Pulmonary artery endothelial cell (primary cell): ENCODE measurements at places on chromosomes 7 and 10. TPM values are rescaled to one million over a fixed set of nuclear protein-coding genes. Genes with fewer than 3 reads are reported as not detected.

DNA sequence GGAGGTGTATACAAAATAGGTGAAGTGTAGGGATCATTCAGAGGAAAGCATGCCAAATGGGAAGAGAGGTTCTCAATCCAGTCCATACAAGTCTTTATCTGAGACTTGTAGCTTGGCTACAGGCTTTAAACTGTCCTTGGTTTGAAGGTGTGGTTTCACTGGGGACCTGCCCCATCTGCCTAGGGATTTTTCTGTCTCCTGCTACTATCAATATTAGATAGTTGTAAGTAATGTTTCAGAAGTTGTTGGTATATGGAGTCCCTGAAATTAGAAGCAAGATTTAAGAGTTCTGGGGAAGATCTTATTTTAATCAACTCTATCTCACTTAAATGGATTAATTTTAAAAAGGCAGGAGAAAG, 100.9 kb downstream of the ANKRD7 start:
- no peak for DNase-seq

DNA sequence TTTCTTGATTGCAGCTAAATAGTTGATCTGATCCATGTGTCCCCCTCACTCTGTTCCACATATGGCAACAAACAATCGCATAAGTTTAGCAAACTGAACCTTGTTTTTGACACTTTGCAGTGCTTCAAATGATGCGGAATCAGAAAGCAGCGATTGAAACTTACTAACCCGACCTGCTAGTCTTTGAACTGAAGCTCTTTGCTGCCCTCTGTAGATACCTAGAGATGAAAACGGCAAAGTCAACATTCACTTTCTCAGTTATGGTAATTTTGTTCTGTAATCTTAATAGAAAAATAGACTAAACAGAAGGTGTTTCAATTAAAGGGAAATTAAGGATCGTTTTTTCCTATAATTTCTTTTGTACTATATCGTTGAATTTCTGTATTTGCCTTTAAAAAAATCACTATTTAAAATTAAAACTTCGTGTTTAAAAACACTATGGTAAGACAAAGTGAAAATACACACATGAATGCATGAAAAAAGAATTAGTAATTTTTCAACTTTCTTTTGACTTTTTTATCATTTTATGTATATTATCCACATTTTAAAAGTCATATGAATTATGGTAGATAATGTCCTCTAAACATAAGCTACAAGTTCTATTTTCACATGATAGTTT, 276.5 kb downstream of the MAGI2 start:
- DNase-seq, result no peak

DNA sequence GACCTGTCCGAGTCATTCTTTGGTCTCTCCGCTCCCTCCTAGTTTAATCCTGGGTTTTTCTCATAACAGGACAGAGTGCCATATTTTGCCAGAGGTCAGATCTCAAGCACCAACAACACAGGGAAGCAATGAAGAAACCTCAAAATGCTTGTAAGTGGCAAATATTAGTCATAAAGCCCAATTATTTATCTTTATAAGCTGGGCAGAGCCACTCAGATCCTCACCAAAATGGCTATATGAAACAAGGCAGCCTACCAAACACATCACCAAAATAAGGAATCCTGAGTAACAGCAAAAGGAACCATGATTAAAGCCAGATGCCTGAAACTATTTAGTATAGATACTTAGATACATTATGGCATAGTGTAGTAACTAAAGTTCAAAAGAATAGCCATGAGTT, 4.7 kb downstream of the ECD start:
- DNase-seq, result no peak

DNA sequence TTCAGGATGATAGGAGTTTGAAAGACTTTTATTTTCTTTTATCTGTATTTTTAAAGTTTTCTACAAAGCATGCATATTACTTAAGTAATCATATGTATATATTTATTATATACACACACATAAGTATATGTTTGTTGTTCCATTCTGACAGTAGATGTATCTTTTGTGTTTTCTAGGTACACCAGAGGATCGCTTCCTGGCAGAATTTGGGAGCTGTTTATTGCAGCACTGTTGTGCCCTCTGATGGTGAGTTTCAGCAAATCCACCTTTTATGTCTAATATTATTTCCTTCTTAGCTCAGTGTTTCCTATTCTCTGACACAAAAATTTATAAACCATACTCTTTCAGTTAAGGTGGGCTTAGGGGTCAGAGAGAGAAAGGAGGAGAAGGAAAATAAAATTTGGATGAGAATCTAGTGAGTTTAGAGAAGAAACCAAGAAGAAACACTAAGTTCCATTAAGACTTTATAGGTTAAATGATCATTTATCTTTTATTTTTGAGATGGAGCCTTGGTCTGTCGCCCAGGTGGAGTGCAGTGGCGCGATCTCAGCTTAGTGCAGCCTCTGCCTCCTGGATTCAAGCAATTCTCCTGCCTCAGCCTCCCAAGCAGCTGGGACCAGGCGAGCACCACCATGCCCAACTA, 59.2 kb upstream of the OIT3 start:
- peak; percentile 32 for DNase-seq

DNA sequence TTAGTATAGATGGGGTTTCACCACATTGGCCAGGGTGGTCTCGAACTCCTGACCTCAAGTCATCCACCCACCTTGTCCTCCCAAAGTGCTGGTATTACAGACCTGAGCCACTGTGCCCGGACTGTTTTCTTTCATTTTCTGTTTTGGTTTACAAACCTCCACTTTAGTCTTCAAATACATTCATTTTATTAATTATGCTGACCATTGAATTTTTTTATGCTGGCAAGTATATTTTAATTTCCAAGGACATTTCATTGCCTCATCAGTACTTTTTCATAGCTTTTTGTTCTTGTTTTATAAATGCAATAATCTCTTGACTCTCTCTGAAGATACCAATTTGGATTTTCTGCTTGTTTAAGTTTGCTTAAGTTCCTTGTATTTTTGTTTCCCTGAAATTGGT, 170.5 kb downstream of the CACNB2 start:
- DNase-seq, result no peak

DNA sequence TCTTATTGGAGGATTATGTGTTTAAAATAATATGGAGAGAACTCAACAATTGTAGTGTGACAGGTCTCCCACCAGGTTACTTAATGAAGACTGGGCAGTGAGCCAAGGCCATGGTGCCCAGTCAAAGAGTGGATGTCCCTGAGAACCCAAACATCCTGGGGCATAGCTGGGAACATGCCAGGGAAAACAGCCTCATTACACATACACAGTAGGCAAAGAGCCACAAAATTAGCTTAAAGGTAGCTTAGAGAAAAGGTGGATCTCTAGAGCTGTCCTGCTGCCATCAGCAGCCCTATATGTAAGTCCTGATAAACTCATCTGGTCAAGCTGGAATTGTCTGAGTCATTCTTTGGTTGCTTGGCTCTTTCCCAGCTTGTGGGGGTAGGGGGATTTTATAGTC, 287.8 kb downstream of the PHF14 start:
- no peak for DNase-seq

GRCh38 chr10:47038881-47039561, 127.8 kb downstream of the PTPN20 start:
- DNase-seq, result no peak

GRCh38 chr10:6229746-6230145, 27.0 kb downstream of the PFKFB3 start:
- DNase-seq, result no peak

DNA sequence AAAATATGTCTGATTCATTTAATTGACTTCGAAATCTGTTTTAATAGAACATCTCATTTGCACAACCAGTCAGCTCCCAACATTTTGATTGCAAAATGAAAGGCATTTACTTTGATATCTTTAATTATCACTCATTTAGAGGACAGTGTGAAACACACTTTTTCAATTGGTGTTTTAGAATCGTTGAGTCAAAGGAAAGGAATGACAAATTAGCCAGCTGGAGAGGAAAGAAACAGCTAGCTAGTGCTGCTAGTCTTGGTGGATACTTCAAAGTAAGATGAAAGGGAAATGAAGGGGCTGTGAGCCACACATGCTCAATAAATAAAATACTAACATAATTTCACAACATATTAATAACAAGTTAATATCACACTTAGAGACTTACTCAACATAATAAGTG, 570.2 kb downstream of the PHTF2 start:
- no peak for DNase-seq

DNA sequence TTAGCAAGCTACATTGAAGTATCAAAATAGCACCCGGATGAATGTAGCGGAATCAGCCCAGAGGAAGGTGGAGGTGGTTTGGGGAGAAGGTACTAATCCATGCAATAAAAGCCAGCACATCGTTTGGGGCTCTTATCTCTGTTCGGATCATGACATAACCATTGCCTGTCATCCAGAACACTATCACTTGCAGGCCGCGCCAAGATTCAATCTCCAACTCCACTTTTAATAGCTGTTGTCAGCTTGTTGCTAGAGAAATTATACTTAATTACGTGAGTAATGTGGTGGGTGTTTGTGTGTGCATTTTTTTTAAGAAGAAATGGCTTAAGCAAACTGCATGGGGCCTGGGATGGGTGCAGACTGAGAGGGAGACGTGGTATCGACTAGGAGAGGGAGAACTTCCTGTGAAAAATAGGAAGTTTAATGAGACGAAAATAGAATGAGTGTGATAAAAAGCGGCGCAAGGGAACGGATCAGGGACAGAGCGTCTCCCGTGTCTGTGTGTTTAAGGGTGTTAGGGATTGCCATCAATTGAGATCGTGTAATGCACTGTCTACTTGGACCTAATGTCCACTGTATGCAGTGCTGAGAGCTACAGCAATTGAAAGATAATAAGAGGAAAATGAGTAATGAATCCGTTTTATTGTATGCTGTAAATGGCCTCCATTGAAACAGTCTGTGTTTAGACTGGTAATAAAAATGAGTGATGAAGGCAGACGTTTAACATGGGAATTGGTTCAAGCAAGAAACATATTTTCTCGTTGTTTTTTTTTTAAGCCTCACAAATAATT, 27.6 kb upstream of the SFMBT2 start:
- no peak for DNase-seq

- no peak for DNase-seq
These were observed 16.0 kb downstream of the HDAC9 start for GRCh38 chr7:18511351-18512140.

- no peak for DNase-seq
These were observed 199.9 kb upstream of the FAM3C start for GRCh38 chr7:121595758-121596696.

DNA sequence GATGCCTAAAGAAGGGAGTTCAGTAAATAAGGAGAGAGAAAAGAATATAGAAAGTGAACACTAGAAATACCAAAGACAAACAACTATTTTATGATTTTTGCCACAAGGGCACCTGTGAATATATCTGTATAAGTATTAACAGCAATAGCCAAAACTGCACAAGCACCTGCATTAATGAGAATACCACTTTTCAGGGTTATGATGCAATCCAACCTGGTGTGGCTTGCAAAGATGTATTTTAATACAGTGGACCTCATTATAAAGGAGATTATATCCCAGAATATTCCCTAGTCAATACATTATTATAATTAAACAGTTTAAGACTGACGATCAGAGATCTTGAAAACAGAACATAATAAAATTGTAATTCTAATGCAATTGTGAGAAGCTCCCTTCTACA, 4.0 kb downstream of the BRAF start:
- no peak for DNase-seq

DNA sequence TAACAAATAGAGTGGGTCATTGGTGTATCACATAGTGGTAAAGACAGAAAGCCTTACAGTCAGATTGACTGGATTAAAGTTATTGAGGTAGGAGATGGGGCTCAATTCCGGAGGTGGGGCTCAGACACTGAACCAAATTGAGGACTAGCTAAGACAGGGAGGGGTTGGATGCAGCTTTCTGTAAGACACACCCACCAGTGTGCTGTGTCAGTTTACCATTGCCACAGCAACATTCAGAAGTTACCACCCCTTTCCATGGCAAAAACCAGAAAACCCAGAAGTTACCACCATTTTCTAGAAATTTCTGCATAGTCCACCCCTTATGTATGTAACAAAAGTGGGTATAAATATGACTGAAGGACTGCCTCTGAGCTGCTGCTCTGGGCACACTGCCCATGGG, 167.6 kb upstream of the TMEM72 start:
- no peak for DNase-seq

DNA sequence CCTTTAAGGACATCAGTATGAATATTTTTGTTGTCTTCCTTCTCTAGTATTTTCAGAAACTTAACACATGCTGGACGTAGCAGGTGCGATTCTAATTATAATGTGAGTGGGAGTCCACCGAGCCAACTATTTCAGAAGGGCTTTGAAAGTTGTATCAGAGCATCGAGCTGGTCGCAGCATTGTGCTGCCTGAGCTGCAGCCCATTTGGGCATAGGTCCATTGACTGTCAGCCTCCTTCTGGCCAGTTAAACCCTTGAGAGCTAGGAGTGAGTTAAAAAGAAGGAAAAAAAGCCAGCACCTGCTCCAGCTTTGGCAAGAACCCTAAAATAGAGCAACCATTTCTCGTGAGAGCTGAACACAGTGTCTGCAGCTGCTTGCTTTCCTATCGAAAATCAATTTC, 47.8 kb downstream of the SLC35G1 start:
- DNase-seq, result no peak

GRCh38 chr10:29746080-29746797, 111.5 kb upstream of the SVIL start:
- DNase-seq, result peak; percentile 80

DNA sequence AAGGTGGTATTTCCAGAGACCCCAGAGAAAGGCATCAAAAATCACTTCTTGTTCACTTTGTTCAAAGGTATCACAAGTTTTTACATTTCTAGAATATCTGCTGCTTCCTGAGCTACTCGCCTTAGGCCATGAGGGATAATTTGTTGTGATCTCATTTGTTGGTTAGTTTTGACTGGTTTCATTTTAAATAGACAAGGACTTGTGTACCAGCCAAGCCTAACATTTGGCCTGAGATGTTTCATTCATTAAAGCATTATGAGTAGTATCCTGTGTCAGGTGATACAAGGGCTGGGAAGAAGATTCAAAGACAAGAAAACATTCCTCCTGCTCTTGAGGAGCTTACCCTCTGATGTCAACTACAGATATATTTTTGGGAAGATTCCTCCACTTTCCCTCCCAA, 170.3 kb upstream of the FAM171A1 start:
- DNase-seq, result no peak

- no peak for DNase-seq
These were observed 51.5 kb downstream of the TCERG1L start for GRCh38 chr10:131260031-131260430.

- DNase-seq, result no peak
These were observed 96.9 kb downstream of the RTKN2 start for GRCh38 chr10:62171791-62172190.

GRCh38 chr10:59376846-59377245, 14.5 kb upstream of the FAM13C start:
- DNase-seq, result no peak

GRCh38 chr10:96287392-96288105, 16.2 kb upstream of the BLNK start:
- DNase-seq, result no peak

Gene AKR1C8
- not detected in 2 replicates for total RNA-seq

Gene DNAJB9
- total RNA-seq, result 28.8 and 53.6 TPM in 2 replicates

Gene GIMAP2
- 41.5 and 82.2 TPM in 2 replicates for total RNA-seq

Gene TAF3
- total RNA-seq, result 1.6 and 2.4 TPM in 2 replicates

Gene SDK1
- total RNA-seq, result 0.18 and 1.1 TPM in 2 replicates

Gene PDK4
- total RNA-seq, result 5.9 and 13.2 TPM in 2 replicates

Gene SUGCT
- total RNA-seq, result 0.88 and 2.4 TPM in 2 replicates

Gene EFCAB10
- not detected in 2 replicates for total RNA-seq
